Activated T-cell treated with anti-CD3 and anti-CD28 coated beads, Interleukin-2, amount 50 U/mL, for 72 hours (primary cell): ENCODE measurements at places on chromosomes 7 and 10. TPM values are rescaled to one million over a fixed set of nuclear protein-coding genes. Genes with fewer than 3 reads are reported as not detected.

DNA sequence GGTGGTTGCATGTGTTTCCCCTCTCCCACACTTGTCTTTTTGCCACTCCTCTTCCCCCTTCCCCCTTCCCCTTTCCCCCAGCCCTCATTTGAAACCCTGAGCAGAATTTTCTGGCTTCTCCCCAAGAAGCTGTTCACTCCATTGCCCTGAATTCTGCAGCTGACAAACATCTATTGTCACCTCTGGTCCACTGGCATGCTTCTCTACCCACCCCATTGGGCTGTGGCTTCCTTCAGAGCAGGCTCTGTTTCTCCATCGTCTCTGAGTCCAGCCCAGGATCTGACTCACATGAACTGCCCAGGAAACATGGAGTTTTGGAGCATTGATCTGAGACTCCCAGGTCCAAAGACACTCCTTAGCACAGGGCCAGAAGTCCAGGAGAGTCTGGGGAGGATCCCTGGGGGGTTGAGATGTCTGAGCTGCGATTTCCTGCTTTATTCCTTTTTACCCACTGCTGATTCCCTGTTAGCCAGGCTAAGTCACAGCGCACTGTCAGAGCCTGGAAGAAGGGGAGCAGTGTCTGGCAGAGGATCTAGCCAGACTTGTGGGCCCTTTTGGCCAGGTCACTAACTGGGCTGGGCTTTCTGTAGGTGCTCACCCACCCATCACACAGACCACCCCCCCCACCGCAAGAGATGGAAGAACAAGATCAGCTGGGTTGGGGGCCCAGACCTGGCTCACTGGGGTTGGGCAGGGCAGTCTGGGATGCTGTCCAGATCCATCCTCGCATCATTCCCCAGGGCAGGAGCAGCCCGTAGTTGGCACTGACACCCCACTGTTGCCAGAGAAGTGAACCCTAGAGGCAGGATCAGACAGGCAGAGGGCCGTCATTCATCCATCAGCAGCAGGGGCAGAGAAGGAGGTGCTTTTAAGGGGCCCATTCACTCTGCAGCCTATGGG is 3.5 kb downstream of the CHAT start:
- no peak for DNase-seq

DNA sequence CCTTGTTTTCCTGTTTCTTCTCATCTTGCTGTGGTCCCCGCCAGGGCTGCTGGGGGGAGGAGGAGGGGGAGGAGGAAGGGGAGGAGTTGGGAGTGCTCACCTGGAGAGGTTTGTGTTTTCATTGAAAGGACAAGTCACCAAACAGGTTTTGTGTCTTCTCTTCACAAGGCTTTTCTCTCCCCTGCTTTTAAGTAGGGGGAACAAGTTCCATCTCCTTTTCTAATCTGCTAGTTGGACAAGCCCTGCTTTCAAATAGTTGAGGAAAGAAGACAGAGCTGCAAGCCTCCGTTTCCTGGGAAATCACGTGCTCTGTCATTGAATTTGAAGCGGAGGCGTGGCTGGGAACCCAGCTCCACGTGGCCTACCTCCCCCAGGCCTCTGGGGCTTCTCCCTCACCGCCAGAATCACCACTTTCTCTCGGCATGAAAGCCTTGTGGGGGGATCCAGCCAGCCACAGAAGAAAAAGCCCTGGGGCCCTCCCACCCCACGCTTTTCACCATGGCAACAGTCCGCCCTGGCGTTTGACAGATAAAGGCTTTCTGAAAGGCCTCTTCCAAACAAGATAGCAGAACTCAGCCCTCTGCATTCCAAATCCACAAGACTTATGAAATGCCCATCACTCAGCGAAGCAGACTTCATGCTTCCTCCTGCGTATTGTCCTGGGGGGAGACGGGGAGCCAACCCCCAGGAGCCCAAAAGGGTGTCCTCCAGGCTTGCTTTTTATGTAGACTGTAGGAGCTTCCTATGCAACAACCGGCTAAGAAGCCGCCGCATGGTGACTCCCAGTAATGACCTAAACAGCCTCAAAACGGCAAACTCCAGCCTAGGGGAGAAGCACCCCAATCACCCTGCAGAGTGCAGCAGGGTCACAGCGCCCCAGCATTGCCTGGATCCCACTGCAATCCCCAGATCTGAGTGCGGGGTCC is 51.7 kb downstream of the PROSER2 start:
- peak; percentile 56 for DNase-seq

DNA sequence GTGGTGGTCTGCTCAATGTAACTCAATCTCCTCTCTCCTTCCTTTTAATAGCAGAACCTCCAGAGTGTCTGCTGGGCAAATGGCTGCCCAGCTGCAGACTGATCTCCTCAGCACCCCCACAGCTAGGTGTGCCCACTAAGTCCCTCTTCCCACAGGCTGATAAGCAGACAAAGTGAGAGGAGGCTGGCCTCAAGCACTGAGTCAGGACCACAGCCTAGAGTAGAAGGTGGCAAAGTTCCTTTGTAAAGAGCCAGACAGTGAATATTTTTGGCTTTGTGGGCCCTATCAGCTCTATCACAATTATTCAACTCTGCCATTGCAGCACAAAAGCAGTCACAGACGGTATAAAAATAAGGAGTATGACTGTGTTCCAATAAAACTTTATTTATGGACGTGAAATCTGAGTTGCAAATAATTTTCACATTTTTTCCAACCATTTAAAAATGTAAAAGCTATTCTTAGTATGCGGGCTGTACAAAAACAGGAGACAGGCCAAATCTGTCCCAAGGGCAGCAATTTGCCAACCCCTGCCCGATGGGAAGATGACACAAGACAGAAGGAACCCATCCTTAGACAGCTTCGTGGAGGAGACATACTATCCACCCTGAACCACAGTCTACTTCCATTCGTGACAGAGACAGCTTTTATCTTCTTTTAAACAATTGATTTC is 23.4 kb downstream of the JAZF1 start:
- no peak for DNase-seq

GRCh38 chr10:59582058-59582457 is 127.6 kb downstream of the SLC16A9 start:
- DNase-seq, result no peak

DNA sequence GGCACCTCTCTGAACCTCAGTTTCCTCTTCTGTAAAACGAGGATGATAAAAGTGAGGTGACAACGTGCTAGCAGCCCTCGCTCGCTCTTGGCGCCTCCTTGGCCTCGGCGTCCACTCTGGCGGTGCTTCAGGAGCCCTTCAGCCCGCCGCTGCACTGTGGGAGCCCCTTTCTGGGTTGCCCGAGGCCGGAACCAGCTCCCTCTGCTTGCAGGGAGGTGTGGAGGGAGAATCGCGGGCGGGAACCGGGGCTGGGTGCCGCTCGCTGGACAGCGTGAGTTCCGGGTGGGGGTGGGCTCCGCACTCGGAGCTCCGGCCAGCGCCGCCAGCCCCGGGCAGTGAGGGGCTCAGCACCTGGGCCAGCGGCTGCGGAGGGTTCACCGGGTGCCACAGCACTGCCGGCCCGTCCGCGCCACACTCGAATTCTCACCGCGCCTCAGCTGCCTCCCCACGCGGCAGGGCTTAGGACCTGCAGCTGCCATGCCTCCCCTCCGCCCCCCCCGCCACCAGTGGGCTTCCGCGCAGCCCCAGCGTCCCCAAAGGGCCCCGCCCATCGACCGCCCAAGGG is 24.3 kb upstream of the ACSL5 start:
- DNase-seq, result no peak

- DNase-seq, result no peak
Measured at GRCh38 chr10:52379287-52379686, 65.2 kb downstream of the DKK1 start.

DNA sequence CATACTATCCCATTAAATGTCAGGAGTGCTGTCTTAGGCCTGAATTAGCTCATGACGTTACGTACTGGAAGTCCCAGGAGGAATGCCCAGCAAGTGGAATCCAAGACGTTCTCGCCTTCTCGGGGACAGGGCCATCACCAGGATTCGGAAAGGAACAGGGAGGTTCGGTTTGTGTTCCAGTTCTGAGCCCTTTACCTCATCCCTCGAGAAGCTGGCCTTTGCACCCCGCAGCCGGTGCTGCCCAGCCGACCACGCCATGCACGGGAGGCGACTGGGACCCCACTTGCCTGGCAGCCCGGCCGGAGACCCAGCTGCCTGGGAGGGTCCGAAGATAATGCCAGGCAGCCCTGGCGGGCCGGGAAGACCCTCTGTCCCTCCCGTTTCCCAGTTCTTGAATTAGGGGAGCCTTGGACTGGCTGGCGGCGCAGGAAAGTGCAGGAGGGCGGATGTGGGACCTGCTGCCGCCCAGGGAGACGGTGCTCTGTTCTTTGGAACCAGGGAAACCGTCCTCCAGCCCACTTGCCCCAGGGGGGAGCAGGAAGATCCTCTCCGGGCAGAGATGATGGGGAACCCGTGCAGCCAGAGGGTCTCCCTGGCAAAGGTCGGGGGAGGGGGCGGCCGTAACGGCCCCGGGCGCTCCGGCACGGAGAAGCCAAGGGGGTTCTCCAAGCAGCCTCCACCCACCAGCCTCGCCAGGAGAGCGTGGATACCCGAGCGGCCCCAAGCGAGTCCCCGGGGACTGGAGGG is 671 bp upstream of the CHST3 start:
- DNase-seq, result no peak

DNA sequence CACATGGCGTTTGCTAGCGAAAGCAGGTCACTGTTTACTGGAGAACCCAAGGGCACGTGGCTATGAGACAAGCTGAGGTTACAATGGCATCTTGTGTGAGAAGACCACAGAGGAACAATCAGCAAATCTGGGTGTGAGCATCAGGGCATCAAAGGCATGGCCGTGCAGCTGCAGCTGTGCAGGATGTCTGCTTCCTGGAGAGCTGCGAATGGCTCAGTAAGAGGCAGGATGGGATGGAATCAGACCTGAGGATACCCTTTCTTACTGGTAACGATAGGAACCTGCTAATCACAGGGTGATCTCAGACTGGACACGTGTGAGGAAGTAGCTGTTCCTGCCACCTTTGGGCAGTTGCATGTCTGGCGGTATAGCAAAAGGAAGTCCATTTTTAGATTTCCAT is 119.5 kb downstream of the RNF216 start:
- DNase-seq, result no peak

DNA sequence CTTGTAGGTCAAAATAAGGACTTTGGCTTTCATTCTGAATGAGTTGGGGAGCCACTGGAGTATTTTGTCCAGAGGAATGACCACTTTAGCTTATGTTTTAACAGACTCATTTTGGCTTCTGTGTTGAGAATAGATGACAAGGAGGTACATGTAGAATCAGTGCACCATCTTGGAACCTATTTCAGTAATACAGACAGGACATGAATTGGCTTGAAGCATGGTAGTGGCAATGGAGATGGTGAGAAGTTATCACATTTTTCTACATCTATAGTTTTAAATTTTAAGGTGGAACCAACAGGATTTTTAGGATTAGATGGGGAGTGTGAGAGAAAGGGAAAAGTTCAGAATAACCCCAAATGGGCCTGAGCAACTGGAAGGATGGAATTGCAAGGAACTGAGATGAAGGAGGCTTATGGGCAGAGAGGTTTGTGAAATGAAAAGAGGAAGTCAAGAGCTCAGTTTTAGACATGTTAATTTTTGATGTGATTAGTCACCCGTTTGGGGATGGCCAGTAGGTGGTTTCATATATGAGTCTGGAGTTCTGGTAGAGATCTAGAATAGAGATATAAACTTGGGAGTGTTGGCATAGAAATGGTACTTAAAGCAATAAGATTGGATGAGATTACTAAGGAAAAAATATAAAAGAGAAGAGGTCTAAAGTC is 89.2 kb upstream of the JAZF1 start:
- DNase-seq, result no peak

GRCh38 chr7:86747698-86748097 is 104.0 kb downstream of the GRM3 start:
- DNase-seq, result no peak

DNA sequence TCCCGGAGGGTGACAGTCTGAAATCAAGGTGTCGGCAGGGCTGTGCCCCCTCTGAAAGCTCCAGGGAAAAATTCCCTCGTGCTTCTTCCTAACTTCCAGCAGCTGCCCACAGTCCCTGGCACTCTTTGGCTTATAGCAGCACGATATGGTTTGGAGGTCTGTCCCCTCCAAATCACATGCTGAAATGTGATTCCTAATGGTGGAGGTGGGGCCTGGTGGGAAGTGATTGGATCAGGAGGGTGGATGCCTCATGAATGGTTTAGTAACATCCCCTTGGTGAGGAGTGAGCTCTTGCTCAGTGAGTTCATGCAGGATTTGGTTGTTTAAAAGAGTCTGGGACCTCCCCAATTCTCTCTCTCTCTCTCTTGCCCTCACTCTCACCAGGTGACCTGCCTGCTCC is 51.1 kb downstream of the GPAM start:
- DNase-seq, result no peak

The FBXO24 gene
- total RNA-seq, result 3.6 TPM
